Transverse colon (tissue), 4 donors: ENCODE measurements at places on chromosomes 3 and 15. TPM values are rescaled to one million over a fixed set of nuclear protein-coding genes. Genes with fewer than 3 reads are reported as not detected.

GRCh38 chr15:57646087-57646486 lies 54.4 kb downstream of the MYZAP start:
- H3K36me3 ChIP-seq, result no peaks in the 10 kb centered on the region
- no peak overlapping the region for H3K27ac ChIP-seq
- H3K4me3 ChIP-seq, result no peak overlapping the region
- no peaks in the 10 kb centered on the region for H3K4me1 ChIP-seq

DNA sequence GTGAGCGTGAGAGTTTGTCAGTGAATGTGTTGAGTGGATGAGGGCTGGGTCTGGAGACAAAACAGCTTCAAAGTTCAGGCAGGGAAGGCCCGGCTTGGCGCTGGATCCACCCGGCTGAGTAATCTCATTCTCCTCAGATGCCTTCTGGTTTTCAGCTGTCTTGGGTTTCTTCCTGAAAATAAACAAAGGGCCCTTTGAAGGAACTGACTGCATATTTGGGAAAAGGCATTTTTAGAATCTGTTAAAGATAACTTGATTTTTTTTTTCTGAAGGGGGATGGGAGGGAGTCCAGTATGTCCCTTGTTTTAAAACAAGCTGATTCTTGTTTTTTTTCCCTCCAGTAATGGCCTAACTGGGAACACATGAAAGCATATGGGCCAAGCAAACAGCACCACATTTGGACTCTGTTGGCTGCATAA lies 86.4 kb downstream of the TIGIT start:
- H3K27ac ChIP-seq, result peak overlapping the region; percentile 58
- H3K4me3 ChIP-seq, result no peak overlapping the region
- no peaks in the 10 kb centered on the region for H3K27me3 ChIP-seq
- DNase-seq, result peak; percentile 29

GRCh38 chr15:100216182-100216581 lies 125.6 kb downstream of the ADAMTS17 start:
- H3K4me1 ChIP-seq, result peaks cover 15% of the 10 kb centered on the region
- no peak overlapping the region for H3K4me3 ChIP-seq
- no peaks in the 10 kb centered on the region for H3K36me3 ChIP-seq
- DNase-seq, result no peak
- no peak overlapping the region for H3K27ac ChIP-seq
- no peaks in the 10 kb centered on the region for H3K27me3 ChIP-seq

DNA sequence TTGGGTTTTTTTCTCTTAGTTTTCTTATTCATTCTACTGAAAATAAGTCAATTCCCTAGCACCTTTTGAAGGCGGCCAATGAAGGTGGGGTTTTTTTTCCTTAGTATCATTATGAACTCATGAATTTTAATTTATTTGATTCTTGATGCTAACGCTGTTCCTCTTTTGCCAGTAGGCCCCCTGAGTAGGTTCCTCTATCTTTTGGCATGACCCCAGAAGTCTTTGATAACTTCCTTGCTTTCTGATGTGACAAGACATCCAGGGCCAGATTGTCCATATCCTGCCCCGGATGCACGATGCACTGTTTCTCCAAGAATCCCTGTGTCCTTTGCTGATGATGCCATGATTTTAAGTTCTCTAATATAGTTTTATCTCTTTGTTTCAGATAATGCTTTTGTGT lies 20.6 kb downstream of the LRRK1 start:
- H3K4me3 ChIP-seq, result no peak overlapping the region
- DNase-seq, result no peak

GRCh38 chr3:29649815-29650547 lies 369.1 kb downstream of the RBMS3 start:
- no peak overlapping the region for H3K27ac ChIP-seq
- H3K4me1 ChIP-seq, result no peaks in the 10 kb centered on the region
- H3K36me3 ChIP-seq, result no peaks in the 10 kb centered on the region
- H3K27me3 ChIP-seq, result no peaks in the 10 kb centered on the region

DNA sequence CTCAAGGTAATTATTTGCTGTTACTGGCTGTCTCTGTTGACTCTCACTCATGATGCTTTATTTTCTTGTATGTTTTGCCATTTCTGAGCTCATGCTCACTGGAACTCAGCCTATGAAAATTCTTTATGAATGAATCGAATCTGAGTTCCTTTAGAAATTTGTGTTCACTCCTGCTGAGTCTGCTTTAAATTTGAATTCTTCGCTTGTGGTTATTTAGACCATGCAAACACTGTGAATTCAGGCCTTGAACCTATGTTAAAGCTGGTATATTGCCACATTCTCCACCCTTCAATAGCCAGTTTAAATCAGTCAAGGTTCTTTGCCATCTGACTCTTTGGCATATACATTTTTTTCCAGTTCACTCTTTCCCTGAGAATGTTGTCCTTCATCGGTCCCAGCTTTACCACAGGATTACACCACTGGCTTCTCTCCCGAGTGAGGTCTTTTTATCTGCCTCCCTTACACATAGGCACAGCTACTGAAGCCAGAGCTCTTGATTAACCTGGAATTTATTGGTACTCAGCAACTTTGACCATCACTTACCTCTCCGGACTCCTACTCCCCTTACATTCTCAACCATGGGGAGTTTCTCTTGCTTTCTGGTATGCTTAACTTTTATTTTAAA lies 400.6 kb downstream of the VPS13C start:
- H3K27me3 ChIP-seq, result no peaks in the 10 kb centered on the region
- H3K4me1 ChIP-seq, result no peaks in the 10 kb centered on the region
- H3K27ac ChIP-seq, result no peak overlapping the region
- DNase-seq, result no peak
- H3K4me3 ChIP-seq, result no peak overlapping the region

DNA sequence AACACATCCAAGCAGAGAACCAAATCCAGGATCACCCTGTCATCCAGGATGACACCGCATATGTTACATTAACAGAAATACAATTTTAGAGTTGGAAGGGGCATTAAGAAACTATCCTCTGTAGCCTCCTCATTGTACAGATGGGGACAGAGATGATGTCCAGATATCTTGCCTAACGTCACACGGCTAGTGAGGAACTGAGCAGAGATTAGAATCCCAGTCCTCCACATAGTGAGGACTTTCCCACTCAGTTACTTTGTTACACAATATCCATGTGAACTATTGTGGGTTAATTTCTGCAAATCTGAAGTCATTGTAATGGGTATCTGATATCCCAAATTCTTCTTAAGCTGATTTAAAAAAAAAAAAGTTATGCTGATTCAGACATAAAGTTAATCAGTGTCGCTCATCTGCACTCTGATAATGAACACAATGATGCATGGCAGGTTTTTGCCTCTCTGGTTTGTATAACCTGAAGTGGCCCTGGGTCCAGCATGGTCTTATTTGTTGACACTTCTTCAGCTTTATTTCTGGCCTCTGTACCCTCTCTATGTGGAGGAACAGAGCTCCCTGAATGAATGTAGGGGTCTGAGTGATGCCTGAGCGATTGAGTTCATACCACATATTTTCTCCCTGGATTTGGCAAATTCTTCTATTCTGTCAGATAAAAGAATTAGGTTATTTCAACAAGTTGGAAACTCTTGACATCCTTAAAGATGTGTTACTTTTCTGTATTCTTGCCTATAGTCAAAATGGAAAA lies 76.0 kb upstream of the LIMD1 start:
- DNase-seq, result no peak
- no peaks in the 10 kb centered on the region for H3K4me1 ChIP-seq
- no peak overlapping the region for H3K27ac ChIP-seq
- H3K27me3 ChIP-seq, result no peaks in the 10 kb centered on the region
- peaks cover 22% of the 10 kb centered on the region for H3K36me3 ChIP-seq

DNA sequence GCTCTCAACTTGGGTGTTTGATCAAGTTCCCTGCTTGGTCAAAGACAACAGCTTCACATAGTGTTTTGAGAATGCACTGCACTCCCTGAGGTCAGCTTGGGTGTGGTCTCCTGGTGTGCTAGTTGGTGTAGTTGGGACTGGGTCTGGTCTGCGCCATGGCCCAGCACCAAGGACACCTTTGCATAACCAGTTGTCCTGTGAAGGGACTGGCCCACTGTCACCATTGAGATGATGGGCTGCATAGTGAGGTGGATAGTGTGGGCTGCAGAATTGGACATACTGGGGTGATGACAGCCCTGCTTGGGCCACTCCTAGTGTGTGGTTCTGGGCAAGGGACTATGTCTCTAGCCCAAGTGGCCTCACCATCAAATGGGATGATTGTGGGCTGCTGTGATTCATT lies 9.5 kb downstream of the RPSA start:
- H3K4me1 ChIP-seq, result no peaks in the 10 kb centered on the region
- H3K36me3 ChIP-seq, result no peaks in the 10 kb centered on the region
- no peak overlapping the region for H3K4me3 ChIP-seq
- no peak overlapping the region for H3K27ac ChIP-seq

GRCh38 chr3:141401095-141401494 lies 32.8 kb downstream of the ZBTB38 start:
- peaks cover 65% of the 10 kb centered on the region for H3K4me1 ChIP-seq
- H3K27me3 ChIP-seq, result no peaks in the 10 kb centered on the region
- peaks cover 12% of the 10 kb centered on the region for H3K36me3 ChIP-seq
- H3K27ac ChIP-seq, result peak overlapping the region; percentile 96

- H3K27me3 ChIP-seq, result no peaks in the 10 kb centered on the region
- H3K36me3 ChIP-seq, result no peaks in the 10 kb centered on the region
- DNase-seq, result no peak
- H3K4me3 ChIP-seq, result no peak overlapping the region
- H3K4me1 ChIP-seq, result no peaks in the 10 kb centered on the region
- H3K27ac ChIP-seq, result no peak overlapping the region
These were observed 20.4 kb downstream of the FBN1 start for GRCh38 chr15:48625126-48625525.

DNA sequence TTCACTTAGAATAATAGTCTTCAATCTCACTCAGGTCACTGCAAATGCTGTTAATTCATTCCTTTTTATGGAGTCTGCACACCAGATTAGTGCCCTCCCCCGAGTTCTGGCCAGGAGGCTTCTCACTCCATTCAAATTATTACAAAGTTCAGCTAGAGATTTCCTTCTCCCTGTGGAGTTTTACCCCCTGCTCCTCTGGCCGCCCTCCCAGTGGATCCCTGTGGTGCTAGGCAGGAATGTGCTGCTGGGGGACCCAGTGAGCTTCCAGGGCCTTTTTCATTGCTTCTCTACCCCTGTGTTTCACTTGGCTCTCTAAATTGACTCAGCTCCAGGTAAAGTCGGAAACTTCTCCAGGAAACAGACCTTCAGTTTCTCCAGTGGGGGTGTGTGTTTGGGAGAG lies 42.7 kb upstream of the CD200R1L start:
- no peak for DNase-seq
- H3K4me3 ChIP-seq, result no peak overlapping the region
- H3K36me3 ChIP-seq, result no peaks in the 10 kb centered on the region
- H3K27ac ChIP-seq, result no peak overlapping the region
- H3K4me1 ChIP-seq, result no peaks in the 10 kb centered on the region
- H3K27me3 ChIP-seq, result no peaks in the 10 kb centered on the region

- H3K4me1 ChIP-seq, result no peaks in the 10 kb centered on the region
- no peak for DNase-seq
- no peak overlapping the region for H3K27ac ChIP-seq
- no peaks in the 10 kb centered on the region for H3K36me3 ChIP-seq
- H3K4me3 ChIP-seq, result no peak overlapping the region
- H3K27me3 ChIP-seq, result no peaks in the 10 kb centered on the region
These were observed 367.1 kb downstream of the UNC13C start for GRCh38 chr15:54345301-54345700.

GRCh38 chr3:98388147-98388546 lies 2.3 kb upstream of the OR5K3 start:
- no peak for DNase-seq
- no peak overlapping the region for H3K27ac ChIP-seq
- H3K4me3 ChIP-seq, result no peak overlapping the region
- no peaks in the 10 kb centered on the region for H3K27me3 ChIP-seq

- no peaks in the 10 kb centered on the region for H3K4me1 ChIP-seq
- no peak overlapping the region for H3K27ac ChIP-seq
- H3K4me3 ChIP-seq, result no peak overlapping the region
- no peak for DNase-seq
- H3K27me3 ChIP-seq, result no peaks in the 10 kb centered on the region
- no peaks in the 10 kb centered on the region for H3K36me3 ChIP-seq
These were observed 14.2 kb upstream of the NPTN start for GRCh38 chr15:73647259-73648013.

DNA sequence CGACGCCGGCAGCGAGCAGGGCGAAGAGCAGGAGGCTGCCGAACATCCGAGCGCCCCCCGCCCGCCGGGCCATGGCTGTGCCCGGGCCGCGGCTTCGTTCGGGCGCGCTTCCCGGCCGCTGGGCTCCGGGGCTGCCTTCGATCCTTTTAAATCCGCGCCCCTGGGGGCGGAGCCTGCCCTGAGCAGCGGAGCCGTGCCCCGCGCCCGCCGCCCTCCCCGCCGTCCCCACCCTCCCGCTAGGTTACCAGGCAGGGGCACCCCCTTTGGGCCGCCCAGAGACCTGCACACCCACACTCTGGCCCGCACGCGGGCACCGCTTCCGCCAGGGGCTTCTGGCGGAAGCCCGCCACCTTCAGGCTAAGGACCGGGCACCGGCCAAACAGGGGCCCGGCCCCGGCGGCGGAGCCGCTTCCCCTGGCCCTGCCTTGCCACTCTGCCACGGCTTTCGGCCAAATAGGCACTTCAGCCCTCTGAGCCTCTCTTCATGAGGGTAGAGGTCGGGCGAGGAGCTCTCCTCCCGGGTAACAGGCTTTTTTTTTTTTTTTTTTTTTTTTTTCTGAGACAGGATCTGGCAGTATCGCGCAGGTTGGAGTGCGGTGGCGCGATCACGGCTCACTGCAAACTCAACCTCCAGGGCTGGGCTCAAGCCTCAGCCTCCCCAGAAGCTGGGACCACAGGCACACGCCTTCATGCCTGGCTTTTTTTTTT lies at the start of gene NMB:
TSS of gene NMB (minus strand) at position 120 of the 708 bp plus-strand sequence. CDS start at position 73, 47 bp downstream.
- no peaks in the 10 kb centered on the region for H3K36me3 ChIP-seq
- no peaks in the 10 kb centered on the region for H3K27me3 ChIP-seq
- peak within 1 kb of the TSS; percentile 72 for H3K4me3 ChIP-seq
- DNase-seq, result peak; percentile 89
- H3K27ac ChIP-seq, result peak within 1 kb of the TSS; percentile 85

DNA sequence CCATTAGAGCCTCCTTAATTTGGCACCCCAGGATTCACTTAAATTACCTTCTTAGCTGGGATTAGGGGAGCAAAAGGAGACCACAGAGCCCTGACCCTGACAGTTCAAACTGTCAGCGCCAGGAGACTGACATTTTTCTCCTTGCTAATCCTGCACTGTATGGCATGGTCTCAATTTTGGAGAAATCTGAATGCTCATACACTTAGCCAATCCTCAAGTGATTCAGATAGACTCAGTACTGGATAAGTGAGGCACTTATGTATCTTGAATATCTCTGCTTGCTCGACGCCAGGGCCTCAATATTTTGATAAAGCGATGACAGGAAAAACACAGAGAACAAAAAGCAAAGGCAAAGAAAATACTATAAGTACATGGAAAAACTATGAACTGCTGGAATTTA lies 375.9 kb upstream of the WNT5A start:
- no peak overlapping the region for H3K27ac ChIP-seq
- no peak overlapping the region for H3K4me3 ChIP-seq
- H3K27me3 ChIP-seq, result no peaks in the 10 kb centered on the region
- H3K4me1 ChIP-seq, result no peaks in the 10 kb centered on the region
- H3K36me3 ChIP-seq, result no peaks in the 10 kb centered on the region
- no peak for DNase-seq

- peaks cover 11% of the 10 kb centered on the region for H3K27me3 ChIP-seq
- no peak overlapping the region for H3K27ac ChIP-seq
- DNase-seq, result no peak
These were observed 221.9 kb upstream of the LYSMD4 start for GRCh38 chr15:99955181-99955525.

The CHRM5 gene
- total RNA-seq, result not detected

The CAPN3 gene
- 19.7 TPM for total RNA-seq

The SLC25A36 gene
- 52.7 TPM for total RNA-seq

The COLQ gene
- not detected for total RNA-seq

The C3orf49 gene
- not detected for total RNA-seq

The REC114 gene
- not detected for total RNA-seq

The USP3 gene
- 82.8 TPM for total RNA-seq

The MFAP1 gene
- total RNA-seq, result 9.8 TPM
